Thymus (tissue), 14 donors: ENCODE measurements at places on chromosomes 11 and 22. TPM values are rescaled to one million over a fixed set of nuclear protein-coding genes. Genes with fewer than 3 reads are reported as not detected.

Gene MUC6
- 0.19 TPM for total RNA-seq

DNA sequence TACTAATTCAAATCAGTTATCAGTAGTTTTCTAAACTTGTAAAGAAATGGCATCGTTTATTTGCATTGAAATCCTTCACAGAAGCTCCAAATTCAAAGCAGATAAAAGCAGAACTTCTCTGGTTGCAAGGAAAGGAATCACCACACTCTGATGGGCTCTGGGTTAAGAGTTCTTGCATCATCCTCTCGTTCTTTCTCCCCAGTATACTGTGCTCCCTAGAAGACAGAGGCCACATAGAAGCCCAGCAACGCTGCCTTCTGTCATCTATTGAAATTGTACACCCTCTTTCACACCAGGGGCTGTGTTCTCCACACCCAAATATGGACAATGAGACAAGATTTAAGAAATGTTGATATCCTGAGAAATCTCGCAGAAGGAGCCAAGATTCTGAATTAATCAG is 29.3 kb downstream of the FAT3 start:
- DNase-seq: no peak

Gene CABP7
- 0.14 TPM for total RNA-seq

GRCh38 chr11:4183410-4184057 is 88.9 kb downstream of the RRM1 start:
- DNase-seq: no peak

DNA sequence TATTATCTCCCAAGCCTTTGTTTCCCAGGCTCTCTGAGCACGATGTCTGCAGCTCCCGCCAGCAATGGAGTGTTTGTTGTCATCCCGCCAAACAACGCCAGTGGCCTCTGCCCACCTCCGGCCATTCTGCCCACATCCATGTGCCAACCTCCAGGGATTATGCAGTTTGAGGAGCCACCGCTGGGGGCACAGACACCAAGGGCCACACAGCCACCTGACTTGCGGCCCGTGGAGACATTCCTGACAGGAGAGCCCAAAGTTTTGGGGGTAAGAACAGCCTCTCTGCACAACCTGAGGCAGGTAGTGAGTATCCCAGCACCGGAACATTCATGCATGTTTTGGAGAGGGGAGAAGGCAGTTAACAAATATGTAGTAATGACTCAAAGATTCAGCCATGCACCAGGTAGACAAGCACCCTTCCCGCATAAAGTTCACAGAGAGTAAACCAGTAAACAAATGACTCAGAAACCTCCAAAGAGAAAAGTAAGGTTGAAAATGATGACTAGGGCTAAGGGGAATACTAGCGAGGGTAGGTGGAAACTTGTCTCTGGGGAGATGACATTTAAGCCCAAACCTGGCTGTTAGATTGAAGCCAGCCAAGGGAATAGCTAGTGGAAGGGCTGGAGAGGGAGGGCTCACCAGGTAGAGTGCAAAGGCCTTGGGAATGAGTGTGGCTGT is 7.2 kb downstream of the MS4A15 start:
- no peak for DNase-seq
